Calu3 (cell line): ENCODE measurements at places on chromosomes 11 and 22.

DNA sequence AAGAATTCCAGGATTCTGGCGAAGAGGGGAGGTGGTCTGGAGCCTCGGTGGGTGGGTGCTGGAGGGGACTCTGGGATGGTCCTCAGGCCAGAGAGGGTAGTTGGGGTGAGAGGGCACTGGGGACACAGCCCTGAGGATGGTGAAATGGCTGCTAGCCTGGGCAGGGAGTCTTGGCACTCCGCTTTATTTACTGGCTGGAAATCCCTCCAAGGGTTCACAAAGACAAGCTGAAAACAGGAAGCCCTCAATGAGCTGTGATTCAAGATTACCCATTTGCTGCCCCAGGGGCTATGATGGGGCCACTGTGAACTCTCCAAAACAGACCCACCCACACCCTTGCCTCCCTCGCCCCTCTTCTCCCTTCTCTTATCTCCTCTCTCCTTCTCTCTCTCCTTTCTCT is 71.9 kb downstream of the FBXO7 start:
- DNase-seq = no peak

DNA sequence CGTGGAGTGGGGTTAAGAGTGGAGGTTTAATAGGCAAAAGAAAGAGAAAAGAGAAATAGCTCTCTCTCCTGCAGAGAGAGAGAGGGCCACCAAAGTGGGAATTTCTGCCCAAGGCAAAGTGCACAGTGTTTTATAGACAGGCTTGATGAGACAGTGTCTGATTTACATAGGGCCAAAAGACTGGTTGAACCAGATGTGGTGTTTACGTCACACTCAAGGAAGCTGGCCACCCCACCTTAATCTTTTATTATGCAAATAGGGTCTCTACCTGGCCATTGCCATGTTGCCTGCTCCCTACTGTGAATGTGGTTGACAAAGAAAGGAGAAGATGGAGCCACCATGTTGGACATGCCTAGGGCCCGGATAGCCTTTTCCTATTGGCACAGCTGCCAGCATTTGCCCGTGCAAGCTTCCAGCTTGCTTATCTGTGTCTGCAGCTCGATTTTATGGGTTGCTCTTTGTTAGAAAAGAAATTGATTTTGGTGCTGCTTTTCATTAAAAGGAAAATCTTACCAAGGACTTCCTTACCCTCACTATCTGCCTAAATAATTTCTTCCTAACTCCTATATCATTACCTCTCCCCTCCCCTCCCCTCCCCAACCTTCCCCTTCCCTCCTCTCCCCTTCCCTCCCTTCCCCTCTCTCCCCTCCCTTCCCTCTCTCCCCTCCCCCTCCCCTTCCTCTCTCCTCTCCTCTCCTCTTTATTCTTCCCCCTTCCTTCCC is 436.0 kb downstream of the NELL1 start:
- no peak for DNase-seq

DNA sequence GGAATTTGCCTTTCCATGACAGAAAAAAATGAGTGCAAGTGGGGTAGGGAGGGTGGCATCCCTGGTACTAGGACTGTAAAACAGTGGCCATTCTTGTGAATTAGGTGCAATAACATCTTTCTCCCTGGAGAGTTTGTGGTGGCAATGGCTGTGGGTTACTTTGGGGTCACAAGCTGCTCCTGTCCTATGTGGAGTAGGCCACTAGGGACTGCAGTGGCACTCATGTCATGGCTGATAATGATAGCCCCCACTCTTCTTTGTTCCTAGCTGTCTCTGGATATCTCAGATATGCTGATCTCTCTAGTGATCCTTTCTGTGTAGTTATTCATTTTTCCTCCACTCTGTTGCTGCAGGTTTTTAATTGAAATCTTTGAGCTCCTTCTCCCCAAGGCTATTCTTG is 270.5 kb upstream of the CHORDC1 start:
- no peak for DNase-seq

DNA sequence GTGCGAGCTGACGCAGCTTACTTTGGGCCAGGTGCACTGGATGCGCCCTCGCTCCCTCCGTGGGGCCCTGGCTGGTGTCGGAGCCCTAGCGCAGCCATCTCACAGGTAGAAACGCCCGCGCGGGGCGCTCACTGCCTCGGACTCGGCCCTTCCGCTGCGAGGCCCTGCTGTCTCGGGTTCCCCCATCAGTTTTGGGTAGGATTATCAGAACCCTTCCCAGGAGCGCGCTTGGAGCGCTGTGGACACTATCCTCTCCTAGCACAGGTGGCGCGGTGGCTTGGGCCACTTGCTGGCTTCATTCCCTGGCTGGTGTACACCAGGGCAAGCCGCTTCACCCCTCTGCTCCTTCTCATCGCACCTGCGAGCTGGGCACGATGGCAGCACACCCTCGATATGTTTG is 35.7 kb upstream of the B3GAT1 start:
- no peak for DNase-seq

DNA sequence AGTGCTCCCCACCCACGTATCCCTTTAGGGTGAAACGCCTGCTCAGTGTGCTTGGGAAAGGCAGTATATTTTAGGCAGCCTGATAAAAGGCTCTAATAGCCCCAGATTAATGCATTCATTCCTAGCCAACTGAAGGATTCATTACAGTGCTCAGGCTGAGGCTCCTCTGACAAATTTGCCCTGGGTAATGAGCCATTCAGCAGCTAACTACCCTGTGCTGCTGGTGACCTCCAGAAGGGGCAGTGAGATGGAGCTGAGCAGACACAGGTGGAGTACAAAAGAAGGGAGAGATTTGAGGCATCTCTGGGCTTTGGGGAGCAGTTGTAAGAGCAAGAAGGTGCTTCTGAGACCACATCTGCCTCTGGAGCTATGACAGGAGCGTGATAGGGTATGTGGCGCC is 817.0 kb downstream of the NTM start:
- no peak for DNase-seq

- no peak for DNase-seq
Observed at GRCh38 chr22:35215993-35216392, 41.3 kb upstream of the HMGXB4 start.

DNA sequence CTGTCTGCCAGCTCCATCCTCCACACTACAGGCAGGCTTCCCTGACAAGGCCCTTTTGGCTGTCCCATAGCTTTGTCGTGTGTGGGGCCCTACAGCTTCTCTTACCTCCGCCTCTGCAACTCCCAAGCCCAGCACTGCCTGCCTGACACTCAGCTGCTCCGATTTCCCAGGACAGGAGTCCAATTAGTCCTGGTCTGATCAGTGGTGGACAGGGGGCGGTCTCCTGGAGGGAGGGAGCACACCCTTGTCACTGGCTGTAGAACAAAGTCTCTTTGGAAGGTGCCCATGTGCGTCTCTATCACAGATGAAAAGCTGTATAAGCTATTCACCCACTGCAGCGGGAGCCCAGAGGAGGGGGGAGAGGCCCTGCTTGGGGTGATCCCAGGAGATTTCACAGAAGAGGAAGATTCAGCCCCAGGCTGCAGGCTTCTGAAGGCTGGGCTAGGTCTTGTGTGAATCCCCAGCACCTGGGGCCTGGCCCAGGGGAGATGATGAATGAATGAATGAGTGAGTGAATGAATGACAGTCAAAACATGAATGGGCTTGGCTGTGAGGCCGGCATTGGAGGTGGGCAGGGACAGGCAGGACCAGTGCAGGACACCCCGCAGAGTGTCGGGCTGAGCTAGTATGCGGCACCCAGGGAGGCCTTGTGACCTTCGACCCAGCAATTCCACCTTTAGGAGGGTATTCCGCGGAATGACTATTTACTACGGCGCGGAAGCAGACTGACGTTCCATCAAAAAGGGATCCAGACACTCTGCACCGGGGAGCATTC is 142.4 kb downstream of the CACNA1I start:
- DNase-seq = no peak

GRCh38 chr22:27213766-27214581 is 556.6 kb downstream of the MIAT start:
- DNase-seq = no peak

GRCh38 chr22:39028281-39028680 is 7.4 kb downstream of the APOBEC3D start:
- no peak for DNase-seq

- DNase-seq = no peak
Observed at GRCh38 chr11:72718101-72718501, 34.1 kb downstream of the ARAP1 start.

DNA sequence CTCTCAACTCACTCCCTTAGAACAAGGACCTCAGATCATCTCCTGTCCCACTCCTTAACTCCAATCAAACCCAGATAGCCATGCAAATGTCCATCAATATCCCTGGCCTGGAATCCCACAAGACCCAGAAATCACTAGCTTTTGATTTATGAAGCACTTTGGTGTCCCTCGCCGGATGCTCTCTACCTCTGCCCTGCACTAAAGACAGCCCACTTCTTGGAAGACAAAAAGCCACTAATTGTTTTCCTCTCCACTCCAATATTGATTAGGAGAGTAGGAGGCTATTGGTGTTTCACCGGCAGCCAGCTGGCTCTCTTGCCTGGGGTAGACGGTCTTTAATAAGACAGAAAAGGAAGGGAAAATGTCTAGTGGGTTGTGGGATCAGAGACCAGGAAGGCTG is 221.2 kb downstream of the BUD13 start:
- DNase-seq = no peak

- DNase-seq = no peak
Observed at GRCh38 chr11:35012467-35013191, 96.2 kb downstream of the PDHX start.

GRCh38 chr11:819943-820649 is 1.4 kb downstream of the PNPLA2 start:
- peak; percentile 93 for DNase-seq

GRCh38 chr22:24069721-24070120 is 58.6 kb downstream of the CABIN1 start:
- no peak for DNase-seq

- DNase-seq = no peak
Observed at GRCh38 chr22:40808018-40808841, 10.9 kb downstream of the SLC25A17 start.

DNA sequence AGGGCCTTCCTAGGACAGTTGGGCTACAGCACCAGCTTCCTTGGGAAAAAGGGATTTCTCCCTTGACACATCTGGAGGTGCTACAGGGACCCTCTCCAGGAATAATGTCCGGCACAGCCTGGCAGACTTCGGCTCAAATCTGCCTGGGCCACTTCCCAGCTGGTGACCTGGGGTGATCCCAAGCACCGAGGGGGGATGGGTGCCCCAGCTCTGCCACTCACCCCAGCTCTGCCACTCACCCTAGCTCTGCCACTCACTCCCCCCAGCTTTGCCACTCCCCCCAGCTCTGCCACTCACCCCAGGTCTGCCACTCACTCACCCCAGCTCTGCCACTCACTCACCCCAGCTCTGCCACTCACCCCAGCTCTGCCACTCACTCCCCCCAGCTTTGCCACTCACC is 9.9 kb downstream of the OSBPL5 start:
- DNase-seq = no peak

GRCh38 chr11:102279641-102280170 is 37.6 kb upstream of the BIRC3 start:
- DNase-seq = peak; percentile 28

DNA sequence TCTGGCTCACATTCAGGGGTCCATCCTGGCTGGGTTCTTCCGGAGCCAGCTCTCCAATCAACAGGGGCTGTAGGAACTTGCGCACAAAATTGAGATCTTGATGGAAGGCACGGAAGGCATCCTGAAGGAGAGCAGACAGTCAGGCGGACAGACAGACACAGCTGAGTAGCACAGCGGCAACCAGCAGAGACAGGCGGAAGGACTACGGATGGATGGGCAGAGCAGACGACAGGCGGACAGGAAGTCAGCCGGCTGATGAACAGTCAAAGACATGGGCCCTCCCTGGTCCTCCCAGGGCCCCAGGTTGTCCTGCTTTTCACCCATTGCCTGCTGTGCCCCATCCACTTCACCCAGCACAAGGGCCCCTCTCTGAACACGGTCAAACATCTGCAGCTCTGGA is 11.3 kb downstream of the FADS3 start:
- no peak for DNase-seq

- DNase-seq = no peak
Observed at GRCh38 chr11:44600839-44601383, 35.4 kb downstream of the CD82 start.

DNA sequence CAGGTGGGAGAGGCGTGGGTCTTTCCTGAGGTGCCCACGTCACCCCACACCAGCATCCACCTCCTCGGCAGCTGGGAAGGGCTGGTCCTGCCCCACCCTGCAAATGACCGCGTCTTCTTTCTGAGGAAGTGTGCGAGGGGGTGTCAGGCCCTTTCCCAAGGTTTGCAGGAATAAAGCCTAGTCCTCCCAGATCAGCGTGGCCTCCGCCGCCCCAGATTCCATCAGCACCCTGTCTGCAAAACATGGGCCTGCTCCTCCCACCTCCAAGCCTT is 14.4 kb upstream of the SLC39A13 start:
- DNase-seq = no peak

DNA sequence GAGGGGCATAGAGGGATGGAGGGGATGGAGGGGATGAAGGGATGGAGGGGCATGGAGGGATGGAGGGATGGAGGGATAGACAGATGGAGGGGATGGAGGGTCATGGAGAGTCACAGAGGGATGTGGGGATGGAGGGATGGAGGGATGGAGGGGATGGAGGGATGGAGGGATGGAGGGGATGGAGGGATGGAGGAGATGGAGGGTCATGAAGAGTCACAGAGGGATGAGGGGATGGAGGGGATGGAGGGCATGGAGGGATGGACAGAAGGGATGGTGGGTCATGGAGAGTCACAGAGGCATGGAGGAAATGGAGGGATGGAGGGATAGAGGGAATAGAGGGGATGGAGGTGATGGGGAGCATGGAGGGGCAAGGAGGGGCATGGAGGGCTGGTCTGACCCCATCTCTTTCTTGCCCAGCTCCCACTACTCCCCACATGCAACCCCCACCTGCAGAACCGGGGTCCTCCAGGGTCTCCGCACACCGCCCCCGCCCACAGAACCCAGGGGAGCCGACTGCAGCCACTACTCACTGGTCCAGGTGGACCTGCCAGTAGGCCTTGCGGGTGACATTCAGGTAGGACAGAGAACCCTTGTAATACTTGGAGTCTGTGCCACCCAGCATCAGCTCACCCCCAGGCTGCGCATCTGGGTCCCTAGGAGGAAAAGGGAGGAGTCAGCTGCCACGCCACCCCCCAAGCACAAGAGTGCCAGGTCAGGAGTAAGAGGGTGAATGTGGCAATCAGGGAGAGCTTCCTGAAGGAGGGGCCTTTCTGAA is 4.2 kb upstream of the IFITM10 start:
- DNase-seq = no peak

- DNase-seq = no peak
Observed at GRCh38 chr22:35940166-35940565, 88.5 kb downstream of the RBFOX2 start.

DNA sequence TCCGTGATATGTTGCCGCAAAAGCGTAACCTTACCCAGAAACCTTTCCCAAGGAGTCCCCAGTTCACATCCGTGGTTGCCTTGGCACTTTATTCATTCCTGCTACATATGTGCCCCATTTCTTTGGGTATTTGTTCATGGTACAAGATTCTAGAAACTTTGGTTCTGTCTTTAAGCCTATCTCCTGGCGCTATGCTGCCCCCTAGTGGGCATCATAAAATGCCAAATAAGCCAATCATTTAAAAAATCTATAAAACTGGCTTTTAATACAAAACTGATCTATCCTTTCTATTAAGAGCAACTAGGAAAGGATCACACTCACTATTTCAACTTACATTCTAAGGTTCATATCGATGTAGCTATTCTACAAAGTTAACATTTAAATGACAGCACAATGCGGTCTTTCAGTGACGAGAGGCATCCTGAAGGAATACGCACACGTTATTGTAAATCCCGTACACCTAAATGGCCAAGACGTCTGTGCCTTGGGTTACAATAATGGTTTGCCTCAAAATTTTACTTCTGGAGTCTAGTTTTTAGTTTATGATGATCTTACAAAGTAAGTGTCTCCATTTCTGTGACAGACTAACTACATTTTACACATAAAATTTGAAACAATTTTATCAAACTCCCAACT is 16.2 kb downstream of the PIWIL3 start:
- peak; percentile 65 for DNase-seq

- DNase-seq = no peak
Observed at GRCh38 chr11:89327885-89328284, 150.2 kb downstream of the TYR start.
